Lower lobe of right lung (tissue), 2 donors: ENCODE measurements at places on chromosomes 7 and 10. TPM values are rescaled to one million over a fixed set of nuclear protein-coding genes. Genes with fewer than 3 reads are reported as not detected.

The FEZF1 gene
- not detected for total RNA-seq

The VGF gene
- total RNA-seq = 0.15 TPM

The HGF gene
- 17.2 TPM for total RNA-seq

The CCNJ gene
- 8.8 TPM for total RNA-seq

The ANXA8L1 gene
- total RNA-seq = 15.7 TPM

The SMO gene
- 3.1 TPM for total RNA-seq

The ADARB2 gene
- total RNA-seq = 0.80 TPM

The GCK gene
- 0.47 TPM for total RNA-seq

The LDB3 gene
- 2.2 TPM for total RNA-seq

The NXPH1 gene
- not detected for total RNA-seq

The CCZ1B gene
- 62.7 TPM for total RNA-seq

The GDF10 gene
- 14.5 TPM for total RNA-seq
